ENCODE measurements at places on chromosomes 6 and 20.

DNA sequence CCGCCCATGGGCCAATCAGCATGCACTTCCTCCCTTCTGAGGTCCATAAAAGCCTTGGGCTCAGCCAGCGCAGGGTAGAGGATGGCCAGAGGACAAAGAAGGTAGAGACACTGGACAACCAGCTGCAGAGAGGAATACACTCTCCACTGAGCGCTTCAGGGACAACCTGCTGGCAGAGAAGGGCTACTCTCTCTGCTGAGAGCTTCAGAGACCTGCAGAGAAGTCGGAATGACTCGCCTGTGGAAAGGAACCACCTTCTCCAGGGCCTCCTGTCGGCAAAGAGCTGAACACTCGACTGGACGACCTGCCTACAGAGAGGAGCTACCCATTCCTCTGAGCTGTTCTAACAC lies 31.4 kb upstream of the SLA2 start:
- DNase-seq: no peak

- DNase-seq: no peak
Observed at GRCh38 chr6:133165235-133165634, 75.9 kb upstream of the EYA4 start.

GRCh38 chr6:28606424-28607391 lies 81.0 kb downstream of the GPX5 start:
- DNase-seq: peak; percentile 79

DNA sequence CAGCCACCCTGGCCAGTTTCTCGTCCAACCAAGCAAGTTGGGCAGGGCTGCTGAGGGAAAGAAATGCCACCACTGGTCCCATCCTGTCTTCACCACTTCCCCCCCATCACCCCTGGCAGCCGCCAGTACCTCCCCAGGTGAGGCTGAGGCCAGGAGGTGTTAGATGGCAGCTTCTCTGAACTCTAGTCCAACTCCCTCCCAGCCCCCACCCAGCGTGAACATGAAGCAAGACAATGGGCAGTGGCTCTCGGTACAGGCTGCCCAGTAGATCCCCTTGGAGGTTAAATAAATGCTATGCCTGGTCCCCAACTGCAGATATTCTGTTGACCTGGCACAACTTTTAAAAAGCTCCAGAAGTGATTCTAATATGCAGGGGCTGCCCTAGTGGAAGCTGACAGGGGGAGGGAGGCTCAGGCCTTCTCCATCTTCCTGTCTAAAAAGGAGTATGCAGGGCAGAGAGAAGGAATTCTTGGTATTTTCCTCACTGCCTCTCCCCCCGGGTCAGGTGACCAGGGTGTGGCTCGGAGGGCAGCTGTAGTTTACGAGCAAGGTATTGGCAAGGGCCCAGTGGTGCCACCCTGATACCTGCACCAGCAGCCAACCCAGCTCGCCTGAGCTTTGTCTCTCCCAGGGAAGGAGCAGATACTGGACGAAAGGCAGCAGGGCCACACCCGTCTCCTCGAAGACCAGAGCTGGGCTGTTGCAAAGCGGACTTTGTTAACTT lies 25.7 kb downstream of the KCNK5 start:
- DNase-seq: no peak

DNA sequence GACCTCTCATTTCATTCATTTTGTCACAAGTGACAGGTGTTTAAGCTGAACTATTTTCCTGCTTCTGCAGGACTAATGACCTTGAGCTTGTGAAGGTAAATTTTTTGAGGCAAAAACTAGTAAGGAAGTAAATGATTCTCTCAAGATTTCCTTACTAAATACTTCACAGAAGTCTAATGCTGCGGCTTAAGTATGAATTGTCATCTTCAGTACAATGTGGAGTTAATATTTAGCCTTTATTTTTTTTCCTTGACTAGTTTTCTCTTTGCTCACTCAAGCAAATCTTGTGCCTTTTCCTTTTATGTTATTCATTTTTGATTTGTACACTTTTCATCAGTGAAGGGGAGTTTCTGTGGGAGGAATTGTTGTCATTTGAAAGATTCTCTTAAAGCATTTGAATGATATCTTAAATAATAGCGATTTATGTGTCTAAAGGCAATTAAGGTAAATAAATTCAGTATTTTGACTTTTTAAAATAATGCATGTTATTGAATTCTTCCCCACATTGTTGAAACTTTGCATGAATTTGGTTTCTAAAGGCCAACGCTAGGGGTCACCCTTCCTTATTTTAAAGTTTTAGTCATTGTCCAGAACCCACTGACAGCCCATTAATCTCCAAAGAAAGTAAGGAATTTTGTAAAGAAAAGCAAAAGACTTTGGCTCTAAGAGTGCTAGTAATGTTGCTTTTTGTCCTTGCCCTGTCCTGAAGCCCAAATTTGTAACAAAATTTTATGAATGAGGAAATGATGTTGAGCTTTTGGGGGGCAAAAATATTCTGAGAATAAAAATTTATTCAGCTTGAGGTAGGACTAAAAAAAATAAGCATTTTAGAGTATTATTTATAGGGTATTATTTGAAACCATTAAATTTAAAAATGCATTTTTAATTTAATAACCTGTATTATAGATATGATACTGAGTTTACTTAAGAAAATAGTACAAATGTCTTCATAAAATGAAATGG lies 157.4 kb upstream of the LAMA2 start:
- peak; percentile 62 for DNase-seq

DNA sequence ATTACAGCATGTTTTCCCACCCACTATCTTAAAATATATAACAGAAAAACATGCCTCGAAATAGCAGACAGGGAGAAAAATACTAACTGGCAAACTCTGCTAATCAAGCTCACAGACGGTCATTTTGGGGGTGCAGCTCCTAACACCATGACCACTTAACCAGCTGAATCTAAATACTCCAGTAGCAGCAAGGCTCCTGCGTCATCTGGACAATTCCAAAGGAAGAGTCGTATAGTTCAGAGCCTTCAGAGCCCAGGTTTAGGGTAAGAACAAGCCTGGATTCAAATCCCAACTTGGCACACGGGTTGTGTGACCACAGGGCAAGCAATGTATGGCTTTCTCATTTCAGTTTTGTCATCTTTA lies 81.3 kb upstream of the COL21A1 start:
- no peak for DNase-seq

DNA sequence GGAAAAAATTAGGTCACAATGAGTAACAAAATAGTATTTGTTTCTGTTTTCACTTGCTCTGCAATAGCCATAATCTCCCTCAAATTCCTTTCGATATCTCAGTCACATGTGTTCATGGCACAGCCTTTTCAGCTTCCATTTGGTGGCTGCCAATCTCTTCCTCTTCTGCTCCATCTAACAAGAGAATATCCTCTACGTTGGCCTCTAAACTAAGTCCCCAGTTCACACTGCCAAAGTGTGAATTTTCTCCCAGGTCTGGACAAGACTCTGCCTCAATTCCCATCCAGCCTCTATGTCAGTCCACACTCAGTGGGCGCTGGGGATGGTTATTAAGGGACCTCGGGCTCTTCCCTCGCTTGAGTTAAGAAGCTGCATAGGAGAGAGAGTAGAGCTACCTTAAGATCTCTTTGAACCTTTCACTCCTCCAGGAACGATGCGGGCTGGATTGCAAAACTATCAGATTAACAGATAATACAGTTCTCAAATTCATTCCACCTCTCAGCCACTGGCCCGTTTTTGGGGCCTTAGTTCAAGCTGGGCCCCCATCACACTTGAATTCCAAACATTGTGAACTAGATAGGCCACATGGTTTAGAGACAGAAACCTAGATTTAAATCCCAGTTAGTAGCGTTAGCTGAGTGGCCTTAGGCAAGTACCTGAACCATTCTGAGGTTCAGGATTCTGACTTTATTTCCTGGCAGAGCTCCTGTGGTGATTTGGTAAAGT lies 250.2 kb upstream of the QKI start:
- DNase-seq: no peak

DNA sequence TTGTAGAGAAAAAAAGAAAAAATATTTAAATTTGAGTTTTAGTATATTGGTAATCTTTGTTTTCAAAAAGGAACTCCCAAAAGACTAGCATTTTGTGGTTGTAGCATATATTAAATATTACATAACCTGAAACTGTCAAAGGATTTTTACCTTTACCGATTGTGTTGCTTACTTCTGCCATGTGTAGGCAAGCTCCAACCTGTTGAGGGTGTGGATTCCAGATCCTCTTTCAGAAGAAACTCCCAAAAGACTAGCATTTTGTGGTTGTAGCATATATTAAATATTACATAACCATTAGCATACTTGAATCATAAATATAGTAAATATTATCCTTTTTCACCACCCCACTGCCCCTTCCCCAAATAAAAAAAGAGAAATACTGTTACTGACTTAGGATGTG lies 3.2 kb downstream of the DSE start:
- no peak for DNase-seq

- peak; percentile 50 for DNase-seq
Observed at GRCh38 chr6:1285956-1286355, 25.9 kb upstream of the FOXQ1 start.

GRCh38 chr6:45923831-45924391 lies 91.7 kb downstream of the CLIC5 start:
- DNase-seq: peak; percentile 78

DNA sequence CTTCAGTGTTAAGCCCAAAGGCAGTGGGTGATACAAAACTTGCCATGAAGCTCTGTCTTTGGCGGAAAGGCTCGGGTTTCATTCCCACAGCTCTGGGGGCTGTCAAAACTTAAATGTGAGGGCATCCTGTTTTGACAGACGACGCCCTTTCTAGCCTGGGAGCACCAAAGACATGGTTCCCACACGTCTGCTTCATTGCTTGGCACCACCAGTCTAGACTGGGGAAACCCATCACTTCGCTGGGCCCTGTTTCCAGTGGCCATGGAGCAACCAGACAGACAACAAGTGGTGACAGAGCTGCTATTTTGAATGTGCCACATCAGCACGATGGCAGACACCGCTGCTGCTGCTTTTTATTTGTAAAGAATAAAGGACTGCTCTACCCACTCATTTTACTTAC lies 127.5 kb downstream of the SASH1 start:
- DNase-seq: no peak

DNA sequence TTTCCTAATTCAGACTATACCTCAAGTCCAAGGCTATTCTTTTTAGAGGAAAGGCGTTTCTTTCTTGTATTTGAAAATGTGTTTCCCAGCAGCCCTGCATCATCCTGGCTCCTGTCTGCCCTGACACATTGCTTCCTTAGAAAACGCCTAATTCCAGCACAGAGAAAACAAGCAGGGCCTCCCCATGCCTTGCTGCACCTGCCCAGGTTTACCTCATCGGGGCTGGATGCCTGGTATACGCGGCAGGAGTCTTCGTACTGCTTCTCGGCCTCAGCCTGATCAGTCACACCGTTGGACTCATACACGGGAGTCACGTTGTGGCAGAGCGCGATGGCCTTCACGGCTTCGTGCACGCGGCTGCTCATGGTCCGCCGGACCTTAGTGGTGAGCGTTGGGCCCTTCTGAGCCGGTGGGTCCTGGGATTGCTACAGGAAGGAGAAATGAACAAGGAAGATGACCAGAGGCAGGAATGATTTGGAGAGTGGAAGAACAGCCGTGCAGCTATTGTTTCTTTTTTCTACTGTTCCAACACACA lies 111.4 kb downstream of the ATP9A start:
- DNase-seq: no peak

GRCh38 chr6:29097803-29098202 lies 1.5 kb upstream of the OR2J1 start:
- no peak for DNase-seq

- peak; percentile 12 for DNase-seq
Observed at GRCh38 chr20:62409931-62410745, 3.1 kb upstream of the CABLES2 start.

DNA sequence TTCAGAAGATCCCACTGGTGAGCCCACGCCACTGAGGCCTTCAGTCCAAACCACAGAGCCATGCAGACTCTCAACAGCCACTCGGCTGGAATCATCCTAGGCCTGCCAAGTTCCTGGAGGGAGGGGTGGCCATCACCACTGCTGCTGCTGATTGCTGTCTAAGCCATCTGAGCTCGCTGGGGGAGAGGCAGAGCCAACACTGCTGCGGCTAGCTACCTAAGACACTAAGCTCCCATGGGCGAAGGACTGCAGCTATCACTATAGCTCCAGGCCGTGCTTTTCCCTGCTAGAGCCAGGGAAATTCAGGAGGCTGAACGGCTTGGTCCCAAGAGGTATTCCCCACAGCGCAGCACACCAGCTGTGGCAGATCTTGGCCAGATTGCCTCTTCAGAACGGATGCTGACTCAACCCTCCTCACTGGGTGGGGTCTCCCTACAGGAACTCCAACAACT lies 73.6 kb downstream of the TBC1D32 start:
- peak; percentile 86 for DNase-seq

- DNase-seq: peak; percentile 91
Observed at GRCh38 chr6:16523606-16524379, 237.5 kb downstream of the ATXN1 start.

- DNase-seq: peak; percentile 57
Observed at GRCh38 chr6:40894962-40895799, 143.8 kb downstream of the UNC5CL start.

DNA sequence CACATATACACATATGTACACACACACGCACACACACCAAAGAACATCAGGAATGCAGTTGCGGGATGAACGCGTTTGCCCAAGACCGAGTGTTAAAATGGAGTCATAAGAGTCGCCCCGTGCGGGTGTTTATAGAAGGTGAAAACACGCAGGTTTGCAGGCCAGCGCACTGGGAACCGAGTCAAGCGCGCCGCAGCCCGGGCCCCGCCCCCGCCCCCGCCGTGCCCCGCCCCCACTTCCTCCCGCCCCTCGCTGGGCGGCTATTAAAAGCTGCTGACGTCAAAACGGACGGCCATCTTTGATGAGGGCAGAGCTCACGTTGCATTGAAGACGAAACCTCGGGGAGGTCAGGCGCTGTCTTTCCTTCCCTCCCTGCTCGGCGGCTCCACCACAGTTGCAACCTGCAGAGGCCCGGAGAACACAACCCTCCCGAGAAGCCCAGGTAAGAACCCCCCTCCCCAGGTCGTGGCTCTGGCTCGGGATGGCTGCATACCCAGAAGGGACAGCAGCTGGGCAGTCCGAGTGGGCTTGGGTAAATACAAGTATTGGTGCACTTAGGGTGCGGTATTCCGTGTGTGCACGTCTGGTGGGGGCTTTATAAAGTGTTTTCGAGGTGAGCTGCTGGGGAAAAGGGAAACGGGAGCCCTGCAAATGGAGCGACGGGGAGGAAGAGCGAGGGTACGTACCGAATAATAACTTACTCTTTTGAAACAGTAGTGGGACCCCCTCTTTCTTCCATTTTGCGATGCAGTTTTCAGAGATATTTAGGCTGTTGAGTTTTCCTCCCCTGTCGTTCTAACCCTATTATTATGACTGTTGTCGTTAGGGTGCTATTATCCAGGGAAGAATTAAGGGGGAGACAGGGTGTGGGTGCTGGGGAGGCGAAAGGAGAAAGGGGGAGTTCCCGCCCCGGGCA lies at the start of gene SNAP25:
Gene SNAP25, plus strand, starts transcription at position 295 of the 916 bp plus-strand sequence. CDS start 56,662 bp downstream, outside the sequence.
- peak; percentile 93 for DNase-seq

- DNase-seq: no peak
Observed at GRCh38 chr20:20806121-20807095, 94.0 kb upstream of the RALGAPA2 start.

- peak; percentile 28 for DNase-seq
Observed at GRCh38 chr20:14617123-14617522, 279.7 kb upstream of the FLRT3 start.

- DNase-seq: peak; percentile 35
Observed at GRCh38 chr20:40578961-40579360, 110.1 kb downstream of the MAFB start.
